Bladder microvascular endothelial cell (primary cell): ENCODE measurements at places on chromosomes 1 and 21. TPM values are rescaled to one million over a fixed set of nuclear protein-coding genes. Genes with fewer than 3 reads are reported as not detected.

Gene CLCA4
- total RNA-seq, result not detected in 2 replicates

Gene PYCR2
- total RNA-seq, result 26.7 and 32.9 TPM in 2 replicates

Gene LAPTM5
- total RNA-seq, result 11.2 and 74.1 TPM in 2 replicates

Gene SLC2A5
- total RNA-seq, result not detected in 2 replicates

Gene PYHIN1
- not detected in 2 replicates for total RNA-seq

Gene RORC
- not detected in 2 replicates for total RNA-seq

Gene HSD11B1
- total RNA-seq, result 0.32 TPM in 1 of 2 replicates, not detected in the other

Gene SPATA45
- not detected in 2 replicates for total RNA-seq

Gene C1orf167
- 0.16 and 0.19 TPM in 2 replicates for total RNA-seq

Gene PTPRF
- 58.9 and 785 TPM in 2 replicates for total RNA-seq

Gene LGR6
- not detected in 2 replicates for total RNA-seq

Gene S100B
- not detected in 2 replicates for total RNA-seq

Gene CFHR1
- not detected in 2 replicates for total RNA-seq

Gene CLEC20A
- not detected in 2 replicates for total RNA-seq

Gene H6PD
- 8.9 and 16.8 TPM in 2 replicates for total RNA-seq

Gene WLS
- total RNA-seq, result 45.7 and 86.3 TPM in 2 replicates

Gene ATP6V1G3
- not detected in 2 replicates for total RNA-seq

Gene PRKCZ
- 1.6 and 28.6 TPM in 2 replicates for total RNA-seq

Gene OR2W3
- not detected in 2 replicates for total RNA-seq

Gene PCP4L1
- total RNA-seq, result not detected in 2 replicates

Gene TSACC
- total RNA-seq, result 0.32 TPM in 1 of 2 replicates, not detected in the other

Gene TMCC2
- total RNA-seq, result 0.81 and 4.3 TPM in 2 replicates
